ENCODE measurements at places on chromosomes 5 and 9. TPM values are rescaled to one million over a fixed set of nuclear protein-coding genes. Genes with fewer than 3 reads are reported as not detected.

DNA sequence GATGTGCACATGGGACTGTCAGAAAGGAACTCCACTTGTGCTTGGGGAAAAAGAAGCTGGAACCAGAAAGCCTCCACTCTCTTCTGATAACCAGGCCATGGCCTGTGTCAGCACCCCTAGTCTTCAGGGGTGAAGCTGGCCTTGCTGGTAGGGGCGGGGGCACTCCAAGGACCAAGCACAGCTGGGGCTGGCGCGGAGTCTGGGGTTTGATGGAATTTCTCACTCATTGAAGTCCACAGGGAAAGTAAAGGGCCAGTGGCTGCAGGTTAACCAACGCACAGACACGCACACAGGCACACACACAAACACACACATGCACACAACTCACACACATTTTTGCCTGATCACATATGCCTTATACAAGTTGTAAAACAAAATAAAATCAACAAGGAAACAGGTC, 1.6 kb upstream of the COL5A1 start:
- H3K4me3 ChIP-seq: no peak overlapping the region
- H3K4me1 ChIP-seq: peaks cover 4% of the 10 kb centered on the region
- no peak for DNase-seq
- H3K36me3 ChIP-seq: no peaks in the 10 kb centered on the region
- no peak overlapping the region for H3K27ac ChIP-seq

DNA sequence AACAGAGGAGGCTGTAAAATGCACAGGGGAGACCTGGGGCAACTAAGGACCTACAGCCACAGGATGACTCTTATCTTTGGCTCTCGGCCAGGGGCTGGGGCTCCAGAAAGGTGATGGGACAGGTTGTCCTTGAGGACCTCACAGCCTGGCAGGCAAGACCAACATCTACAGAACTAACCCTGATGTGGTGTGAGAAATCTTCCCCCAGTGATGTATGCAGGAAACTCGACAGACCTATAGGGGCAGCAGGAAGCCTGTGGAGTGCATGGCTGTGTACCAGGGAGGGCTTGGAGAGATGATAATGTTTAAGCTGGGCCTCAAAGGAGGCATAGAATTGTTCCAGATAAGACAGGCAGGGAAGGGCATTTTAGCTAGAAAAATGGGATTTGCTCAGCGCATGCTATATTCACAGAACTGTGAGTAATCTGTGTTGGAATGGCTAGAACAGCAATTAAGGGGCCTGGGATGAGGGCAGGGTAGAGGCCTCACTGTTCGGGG, 68.5 kb upstream of the SLC25A51 start:
- DNase-seq: no peak
- no peaks in the 10 kb centered on the region for H3K36me3 ChIP-seq
- H3K4me3 ChIP-seq: no peak overlapping the region
- H3K4me1 ChIP-seq: peaks cover 4% of the 10 kb centered on the region
- H3K27me3 ChIP-seq: no peaks in the 10 kb centered on the region

Gene KCNN2
- 1.1 TPM for total RNA-seq

GRCh38 chr5:118377420-118377819, 610.9 kb downstream of the DTWD2 start:
- H3K36me3 ChIP-seq: no peaks in the 10 kb centered on the region
- H3K27me3 ChIP-seq: no peaks in the 10 kb centered on the region
- H3K27ac ChIP-seq: no peak overlapping the region
- peaks cover 6% of the 10 kb centered on the region for H3K4me1 ChIP-seq
- no peak for DNase-seq
- no peak overlapping the region for H3K4me3 ChIP-seq

GRCh38 chr9:14584571-14584970, 108.7 kb downstream of the ZDHHC21 start:
- no peak for DNase-seq
- no peak overlapping the region for H3K4me3 ChIP-seq
- H3K27me3 ChIP-seq: no peaks in the 10 kb centered on the region
- H3K27ac ChIP-seq: no peak overlapping the region

GRCh38 chr5:151250346-151251000, 2.5 kb upstream of the GM2A start:
- no peak for DNase-seq
- H3K36me3 ChIP-seq: no peaks in the 10 kb centered on the region
- H3K27ac ChIP-seq: no peak overlapping the region
- H3K4me3 ChIP-seq: no peak overlapping the region

DNA sequence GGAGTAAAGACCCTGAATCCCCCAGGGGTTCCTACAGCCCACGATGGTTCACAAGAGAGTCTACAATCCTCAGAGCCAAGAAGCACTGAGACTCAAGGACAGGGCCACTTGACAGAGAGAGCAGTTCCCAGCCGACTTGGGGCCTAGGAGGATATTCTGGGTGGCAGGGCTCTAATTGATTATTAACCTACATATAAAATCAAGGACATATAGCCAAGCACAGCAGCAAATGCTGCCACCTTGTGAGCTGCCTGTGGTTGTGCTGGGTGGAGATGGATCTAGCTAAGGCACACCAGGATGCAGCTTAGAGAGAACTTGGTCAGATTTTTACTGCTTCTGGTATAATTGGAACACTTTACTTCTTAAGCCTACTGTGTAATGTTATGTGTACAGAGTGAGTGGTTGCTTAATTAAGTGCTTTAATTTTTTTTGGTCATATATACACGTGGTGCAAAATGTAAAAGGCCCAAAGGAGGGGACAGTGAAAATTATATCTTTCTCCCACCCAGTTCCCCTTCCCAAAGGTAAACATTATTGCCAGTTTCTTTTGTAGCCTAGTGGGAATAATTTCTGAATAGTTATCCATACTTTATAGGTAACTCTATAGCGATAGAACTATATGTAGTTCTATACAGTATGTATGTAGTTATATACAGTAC, 78.8 kb downstream of the F2RL2 start:
- H3K4me3 ChIP-seq: no peak overlapping the region
- H3K27me3 ChIP-seq: no peaks in the 10 kb centered on the region
- no peak overlapping the region for H3K27ac ChIP-seq
- DNase-seq: no peak
- H3K4me1 ChIP-seq: no peaks in the 10 kb centered on the region

- H3K27ac ChIP-seq: no peak overlapping the region
- no peak for DNase-seq
- H3K4me3 ChIP-seq: no peak overlapping the region
- no peaks in the 10 kb centered on the region for H3K36me3 ChIP-seq
- H3K4me1 ChIP-seq: no peaks in the 10 kb centered on the region
Observed at GRCh38 chr9:99058964-99059921, 45.7 kb upstream of the TGFBR1 start.

DNA sequence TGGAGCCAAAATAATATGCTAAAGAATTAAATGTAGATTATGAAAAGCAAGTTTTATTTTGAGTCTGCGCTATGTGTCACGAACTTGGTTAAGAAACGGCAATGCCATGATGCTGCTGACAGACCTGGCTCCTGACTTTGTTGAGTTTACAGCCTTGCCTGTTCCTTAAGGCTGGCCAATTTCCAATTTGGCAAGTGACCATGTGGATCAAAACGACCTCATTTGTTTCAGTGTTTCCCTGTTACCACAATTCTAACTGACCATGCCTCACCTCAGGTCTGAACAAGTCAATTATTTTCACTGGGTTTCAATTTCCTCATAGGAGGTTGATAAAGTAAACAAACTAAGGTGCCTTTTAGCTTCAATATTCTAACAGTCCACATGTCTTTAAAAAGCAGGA, 461.4 kb downstream of the ZNF608 start:
- no peaks in the 10 kb centered on the region for H3K27me3 ChIP-seq
- no peak overlapping the region for H3K4me3 ChIP-seq
- no peak overlapping the region for H3K27ac ChIP-seq
- H3K4me1 ChIP-seq: no peaks in the 10 kb centered on the region
- no peak for DNase-seq

DNA sequence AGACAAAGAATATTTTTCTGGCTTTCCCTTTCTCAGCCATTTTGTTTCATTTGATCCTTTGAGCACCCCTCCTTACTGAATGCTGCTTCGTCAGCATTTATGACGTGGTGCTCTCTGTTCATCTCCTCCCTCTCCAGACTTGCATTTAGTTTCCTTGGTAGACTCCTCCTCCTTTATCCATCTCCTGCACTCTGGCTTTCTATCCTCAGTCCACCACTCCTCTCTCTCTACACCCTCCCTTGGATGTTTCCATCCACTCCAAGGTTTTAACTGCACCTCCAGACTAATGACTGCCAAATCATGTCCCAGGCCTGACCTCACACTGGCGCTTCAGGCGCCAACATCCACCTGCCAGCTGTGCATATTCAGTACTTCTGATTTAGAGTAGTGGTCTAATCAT, 245.4 kb downstream of the RAB3C start:
- no peak for DNase-seq
- H3K27me3 ChIP-seq: no peaks in the 10 kb centered on the region
- H3K27ac ChIP-seq: no peak overlapping the region
- H3K4me3 ChIP-seq: no peak overlapping the region
- no peaks in the 10 kb centered on the region for H3K4me1 ChIP-seq
- no peaks in the 10 kb centered on the region for H3K36me3 ChIP-seq

DNA sequence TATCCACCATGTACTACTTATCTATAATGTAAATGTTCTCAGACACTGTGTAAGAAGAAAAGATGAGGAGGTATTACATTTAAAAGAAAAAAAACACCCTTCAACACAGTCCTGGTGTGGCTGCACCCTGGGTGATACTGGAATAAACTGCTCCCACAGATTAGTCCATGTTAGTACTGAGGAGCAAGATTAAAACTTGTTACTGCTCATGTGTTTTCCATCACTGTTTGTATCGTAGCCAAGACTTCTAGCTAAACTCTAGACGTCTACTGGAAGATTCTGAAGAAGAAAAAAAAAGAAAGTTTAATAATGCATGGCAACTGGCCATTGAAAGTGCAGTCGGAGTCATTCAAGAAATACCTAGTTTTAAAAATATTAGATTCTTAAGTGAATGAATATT, at the start of gene ASPN:
ASPN (minus strand) TSS at position 178 of the 400 bp plus-strand sequence.
- H3K4me1 ChIP-seq: peaks cover 13% of the 10 kb centered on the region
- no peak for DNase-seq
- H3K36me3 ChIP-seq: no peaks in the 10 kb centered on the region
- H3K27me3 ChIP-seq: no peaks in the 10 kb centered on the region
- peak within 1 kb of the TSS; percentile 4 for H3K27ac ChIP-seq
- H3K4me3 ChIP-seq: peak within 1 kb of the TSS; percentile 17

Gene ELOVL7
- total RNA-seq: 5.9 TPM

- no peaks in the 10 kb centered on the region for H3K36me3 ChIP-seq
- no peaks in the 10 kb centered on the region for H3K27me3 ChIP-seq
- no peak overlapping the region for H3K4me3 ChIP-seq
- no peak overlapping the region for H3K27ac ChIP-seq
Observed at GRCh38 chr5:159629158-159629557, 287.1 kb upstream of the ADRA1B start.

Gene CD14
- 26.5 TPM for total RNA-seq

DNA sequence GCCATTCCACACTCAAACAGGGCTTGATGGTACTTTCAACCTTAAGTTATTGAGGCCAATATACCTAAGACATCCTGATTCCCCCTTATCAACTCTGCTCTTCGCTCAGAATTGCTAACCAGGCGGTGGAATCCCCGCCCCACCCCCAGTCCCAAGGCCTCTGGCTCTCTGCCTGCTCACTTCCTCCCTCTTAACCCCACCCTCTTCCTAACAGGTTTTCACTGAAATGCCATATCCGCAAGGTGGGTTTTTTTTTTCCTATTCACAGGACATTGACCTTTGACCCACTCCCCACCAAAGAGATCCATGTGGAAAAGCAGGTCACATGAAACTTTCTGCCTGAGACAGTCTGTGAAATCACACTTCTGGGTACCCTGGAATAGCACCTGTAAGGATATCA, 66.6 kb upstream of the IFNK start:
- no peak overlapping the region for H3K27ac ChIP-seq
- H3K4me3 ChIP-seq: no peak overlapping the region
- H3K27me3 ChIP-seq: no peaks in the 10 kb centered on the region
- H3K4me1 ChIP-seq: peaks cover 7% of the 10 kb centered on the region
- no peaks in the 10 kb centered on the region for H3K36me3 ChIP-seq

DNA sequence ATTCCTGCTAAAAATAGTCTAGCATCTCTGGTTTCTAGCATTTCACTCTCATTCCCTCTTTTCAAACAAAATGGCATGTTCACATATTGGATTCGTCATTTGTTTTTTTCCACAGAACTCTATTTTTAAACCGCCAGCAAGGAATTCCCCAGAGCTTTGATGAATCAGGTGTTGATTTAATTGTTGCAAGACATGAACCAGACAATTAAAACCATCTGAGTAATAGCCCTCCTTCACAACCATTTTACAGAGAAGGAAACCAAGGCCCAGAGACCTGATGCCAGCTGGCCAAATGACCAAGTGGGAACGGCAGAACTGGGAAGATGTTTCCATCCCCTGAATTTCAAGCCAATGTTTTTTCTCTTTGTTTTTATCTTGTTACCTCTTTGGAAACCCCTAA, 167.0 kb downstream of the CAAP1 start:
- no peak for DNase-seq
- no peak overlapping the region for H3K4me3 ChIP-seq
- no peak overlapping the region for H3K27ac ChIP-seq

Gene RGS7BP
- total RNA-seq: 5.2 TPM

- no peak for DNase-seq
- H3K36me3 ChIP-seq: no peaks in the 10 kb centered on the region
- no peaks in the 10 kb centered on the region for H3K27me3 ChIP-seq
- no peaks in the 10 kb centered on the region for H3K4me1 ChIP-seq
- H3K27ac ChIP-seq: no peak overlapping the region
- H3K4me3 ChIP-seq: no peak overlapping the region
Observed at GRCh38 chr9:15837079-15837679, 284.3 kb downstream of the CCDC171 start.

Gene LRRC19
- not detected for total RNA-seq

DNA sequence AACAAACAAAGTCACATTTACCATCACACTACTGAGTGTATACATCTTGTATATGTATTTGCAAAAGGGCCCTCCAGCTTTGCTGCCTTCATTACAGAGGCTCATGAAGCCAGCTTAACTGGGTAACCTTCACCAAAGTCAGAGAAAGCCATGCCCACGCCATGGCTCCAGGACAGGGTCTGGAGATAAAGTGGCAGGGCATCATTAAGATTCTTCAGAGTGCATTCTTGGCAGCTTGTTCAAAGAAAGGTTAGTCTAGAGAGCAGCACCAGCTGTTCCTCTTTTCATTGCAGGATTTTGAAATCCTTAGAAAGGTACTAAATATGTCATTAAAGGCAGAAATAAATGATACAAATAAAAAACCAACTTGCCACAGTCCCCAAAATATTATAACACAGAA, 333.2 kb downstream of the NDUFS4 start:
- no peak overlapping the region for H3K4me3 ChIP-seq
- no peaks in the 10 kb centered on the region for H3K36me3 ChIP-seq
- H3K27me3 ChIP-seq: no peaks in the 10 kb centered on the region
- H3K4me1 ChIP-seq: peaks cover 2% of the 10 kb centered on the region

Gene CAVIN4
- 0.38 TPM for total RNA-seq
